Activated T-cell treated with anti-CD3 and anti-CD28 coated beads, Interleukin-2, amount 50 U/mL, for 72 hours (primary cell): ENCODE measurements at places on chromosomes 12 and 14.

DNA sequence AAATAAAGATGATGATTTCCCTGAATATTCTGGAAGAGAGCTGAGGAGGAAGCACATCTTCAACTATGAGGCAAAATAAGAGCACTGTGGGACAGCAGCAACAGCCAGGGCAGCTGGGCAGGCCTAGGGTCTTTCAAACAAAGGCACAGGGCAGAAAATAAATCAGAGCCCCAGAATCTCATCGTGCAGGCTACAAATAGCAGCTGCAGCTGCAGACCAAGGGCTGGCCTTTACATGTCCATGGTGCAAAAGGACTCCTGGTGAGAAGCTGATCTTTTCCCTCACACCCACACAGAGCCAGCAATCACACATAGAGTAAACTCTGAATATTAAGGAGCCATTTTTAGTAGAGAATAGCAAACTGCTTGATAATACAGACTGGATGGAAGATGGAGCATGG, 13.6 kb upstream of the MYBPC1 start:
- DNase-seq = no peak

GRCh38 chr12:20792971-20793370, 17.5 kb upstream of the SLCO1B3 start:
- no peak for DNase-seq

DNA sequence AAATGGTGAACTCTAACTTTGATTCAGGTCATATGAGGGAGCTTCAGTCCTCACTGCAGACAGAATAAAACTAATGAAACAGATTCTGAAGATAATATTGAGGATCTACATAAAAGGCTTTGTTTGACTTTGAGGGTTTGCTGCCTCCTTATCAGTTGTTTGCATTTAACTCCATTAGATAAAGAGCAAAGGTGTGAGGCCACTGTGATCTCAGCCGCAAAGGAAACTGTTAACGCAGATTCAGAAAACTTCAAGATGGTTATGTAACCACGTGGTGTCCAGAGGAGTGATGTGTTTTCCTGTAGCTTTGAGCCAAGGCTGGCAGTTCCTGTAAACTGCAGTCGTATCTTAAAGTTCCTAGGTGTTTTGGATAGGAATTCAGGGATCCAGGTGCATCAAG, 67.8 kb downstream of the METTL25 start:
- DNase-seq = no peak

DNA sequence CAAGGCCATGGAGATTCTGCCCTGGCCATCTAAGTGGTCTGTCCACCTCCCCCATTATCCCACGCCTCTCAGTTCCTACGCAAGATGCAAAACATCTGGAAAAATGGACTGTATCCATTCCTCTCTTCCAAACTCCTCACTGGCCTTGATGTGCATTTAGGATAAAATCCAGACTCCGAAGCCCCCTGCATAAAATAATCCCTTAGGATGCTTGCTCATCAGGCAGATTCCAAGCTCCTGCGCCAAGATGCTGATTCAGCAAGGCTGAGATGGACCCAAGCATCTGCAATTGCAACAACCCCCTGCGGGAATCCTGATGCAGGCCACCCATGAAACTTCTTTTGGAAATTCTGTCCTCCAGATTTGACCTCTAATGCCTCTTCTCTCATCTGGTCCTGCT, 81.6 kb downstream of the SPRING1 start:
- no peak for DNase-seq

- no peak for DNase-seq
These were observed 10.8 kb downstream of the TGFB3 start for GRCh38 chr14:75970989-75971388.

- peak; percentile 59 for DNase-seq
These were observed 95.6 kb downstream of the GAS2L3 start for GRCh38 chr12:100668945-100669536.

DNA sequence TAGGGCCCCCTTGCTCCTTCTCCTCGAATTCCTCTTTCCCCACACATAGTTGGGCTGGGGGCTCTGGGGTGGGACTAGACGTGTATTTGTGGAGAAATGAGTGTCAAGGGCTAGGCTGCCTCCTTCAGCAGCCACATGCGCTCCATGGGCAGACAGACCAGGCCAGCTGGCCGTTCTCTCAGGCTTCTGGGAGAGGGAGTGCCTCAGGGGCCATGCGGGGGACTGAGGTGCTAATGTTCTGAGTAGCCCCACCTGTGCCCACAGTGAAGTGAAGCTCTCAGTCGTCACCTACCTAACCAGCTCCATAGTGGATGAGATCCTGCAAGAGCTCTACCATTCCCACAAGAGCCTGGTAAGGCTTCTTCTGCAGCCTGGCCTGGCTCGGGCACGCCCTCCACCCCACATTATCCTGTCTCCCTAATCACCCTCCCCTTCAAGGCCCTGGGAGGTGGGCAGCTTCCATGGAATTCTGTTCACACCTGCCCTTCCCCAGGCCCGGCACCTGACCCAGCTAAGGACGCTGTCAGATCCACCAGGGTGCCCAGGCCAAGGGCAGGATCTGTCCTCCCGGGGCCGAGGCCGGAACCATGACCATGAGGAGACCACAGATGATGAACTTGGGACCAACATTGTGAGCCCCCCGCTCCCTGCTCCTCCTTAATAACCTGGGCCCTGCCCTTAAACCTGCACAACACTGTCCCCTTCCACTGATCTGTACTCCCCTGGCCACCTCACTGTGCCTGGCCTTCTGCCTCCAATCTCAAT, 9.0 kb upstream of the CPNE6 start:
- DNase-seq = no peak

GRCh38 chr12:109705291-109705690, 8.3 kb upstream of the FAM222A start:
- no peak for DNase-seq

GRCh38 chr14:74720526-74720925, 7.6 kb downstream of the FCF1 start:
- DNase-seq = no peak

DNA sequence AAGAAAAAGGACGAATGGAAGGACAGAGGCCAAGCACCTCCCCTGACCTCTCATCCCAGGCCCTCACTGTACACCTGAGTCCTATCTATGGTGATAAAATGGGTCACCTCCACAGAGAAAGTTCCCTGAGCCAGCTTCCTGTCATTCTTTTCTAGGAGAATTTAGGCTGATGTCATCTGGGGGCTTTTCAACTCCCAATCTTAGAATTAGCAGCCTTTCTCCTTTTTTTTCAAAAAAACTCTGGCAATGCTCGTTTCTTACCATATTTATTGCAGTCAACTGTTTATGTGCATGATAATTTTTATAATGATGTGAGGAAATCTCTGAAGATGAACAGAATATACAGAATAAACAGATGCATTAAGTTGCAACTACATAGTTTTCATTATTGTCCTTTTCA, 177.6 kb downstream of the SNAPC1 start:
- no peak for DNase-seq

DNA sequence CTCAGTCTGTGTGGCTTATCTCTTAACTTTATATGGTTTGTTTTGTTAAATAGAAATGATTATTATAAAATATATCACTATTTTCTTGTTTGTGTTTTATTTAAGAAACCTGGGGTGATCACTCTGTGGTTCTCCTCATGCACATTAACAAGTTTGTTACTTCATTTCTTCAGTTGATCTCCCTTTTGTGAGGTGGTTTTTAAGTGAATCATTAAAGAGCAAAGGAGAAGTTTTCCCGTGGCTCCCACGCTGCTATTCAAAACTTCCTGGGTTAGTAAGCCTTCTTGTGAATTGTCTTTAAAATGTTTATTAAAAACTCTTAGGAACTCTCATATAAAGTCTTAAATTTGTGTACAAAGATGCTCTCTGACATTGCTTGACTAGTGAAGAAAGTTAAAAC, 11.8 kb downstream of the ADIPOR2 start:
- DNase-seq = no peak

DNA sequence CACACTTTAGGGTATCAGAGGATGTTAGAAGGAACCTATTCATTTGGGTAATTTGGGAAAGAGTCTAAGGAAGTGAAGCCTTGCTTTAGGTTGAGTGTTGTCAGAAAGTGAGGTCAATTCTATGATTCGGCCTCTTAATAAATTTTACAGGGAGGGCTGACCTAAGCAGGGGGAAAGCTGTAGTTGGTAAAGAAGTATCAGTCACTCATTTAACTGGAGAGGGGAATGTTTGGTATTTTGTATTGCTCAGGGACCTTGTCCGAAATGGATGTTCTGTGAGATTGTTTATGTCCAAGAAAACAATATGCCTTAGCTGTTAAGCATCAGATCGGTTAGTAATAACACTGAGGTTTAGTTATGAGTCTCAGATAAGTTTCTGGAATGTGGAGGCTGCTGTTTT, 7.3 kb downstream of the CAND1 start:
- DNase-seq = no peak

GRCh38 chr14:75068294-75069120, 934 bp upstream of the ZC2HC1C start:
- no peak for DNase-seq

GRCh38 chr12:109264095-109264942, 44.8 kb downstream of the FOXN4 start:
- DNase-seq = peak; percentile 60

DNA sequence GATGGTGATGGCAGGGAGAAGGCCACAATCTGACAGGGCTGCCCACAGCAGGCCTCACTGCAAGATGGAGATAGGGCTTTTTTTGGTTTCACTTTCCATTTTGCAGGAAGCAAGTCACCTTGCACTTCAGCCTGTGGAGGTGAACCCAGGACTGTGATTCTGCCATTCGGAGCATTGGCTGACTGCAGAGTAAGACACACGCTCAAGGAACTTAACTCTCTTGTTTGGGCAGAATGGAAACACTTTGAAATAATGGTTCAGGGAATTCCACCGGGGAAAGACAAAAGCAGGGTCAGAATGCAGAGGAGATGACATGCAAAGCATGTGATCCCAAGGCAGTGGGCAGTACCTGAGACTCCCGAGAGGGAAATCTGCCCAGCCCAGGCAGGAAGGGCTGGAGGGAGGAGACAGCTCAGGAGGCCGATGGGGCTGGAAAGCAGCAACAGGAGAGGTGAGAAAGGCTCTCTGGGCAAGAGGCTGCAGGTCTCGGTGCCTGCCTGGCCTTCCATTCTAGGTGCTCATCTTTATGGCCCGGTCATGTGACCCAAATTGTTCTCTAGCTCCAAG, 58.7 kb upstream of the PRMT8 start:
- no peak for DNase-seq

DNA sequence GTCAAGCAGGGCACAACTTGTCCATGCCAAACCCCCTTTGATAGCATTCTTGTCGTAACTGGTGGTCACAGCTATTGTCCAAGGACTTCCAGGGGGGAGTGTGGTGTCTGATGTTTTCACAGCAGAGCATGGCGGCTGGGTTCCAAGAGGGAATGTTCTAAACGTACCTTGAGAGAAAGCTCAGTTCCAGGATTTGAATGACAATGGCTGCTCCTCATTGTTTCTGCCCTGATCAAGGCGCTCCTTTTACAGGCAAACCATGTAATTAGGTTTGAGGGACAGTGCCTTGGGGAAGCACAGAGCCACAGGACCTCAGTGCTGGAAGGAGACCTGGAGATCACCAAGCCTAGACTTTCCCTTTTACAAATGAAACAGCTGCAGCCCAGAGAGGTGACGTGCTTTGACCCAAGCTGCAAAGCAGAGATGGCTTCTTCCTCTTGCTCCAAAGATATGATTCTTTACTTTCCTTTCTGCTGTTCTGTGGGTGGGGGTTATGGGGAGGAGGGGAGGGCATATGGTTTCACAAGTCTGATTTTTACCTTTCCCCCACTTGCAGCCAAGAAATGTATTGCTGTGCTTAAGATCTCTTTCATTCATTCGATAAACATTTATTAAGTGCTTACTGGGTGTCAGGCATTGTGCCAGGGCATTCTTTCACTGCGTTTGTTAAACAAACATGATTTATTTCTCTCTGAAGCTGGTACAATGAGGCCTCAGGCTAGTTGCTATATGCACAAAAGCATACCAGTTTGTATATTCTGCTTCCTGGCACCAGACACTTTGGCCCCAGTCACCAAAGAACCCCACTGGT, 172.8 kb downstream of the KTN1 start:
- DNase-seq = no peak

- no peak for DNase-seq
These were observed 280.0 kb upstream of the RTL1 start for GRCh38 chr14:101183376-101184103.

GRCh38 chr12:105348561-105348960, 18.1 kb downstream of the C12orf75 start:
- no peak for DNase-seq

- no peak for DNase-seq
These were observed 47.6 kb upstream of the RFLNA start for GRCh38 chr12:124247331-124247730.

- no peak for DNase-seq
These were observed 22.9 kb downstream of the ASCL1 start for GRCh38 chr12:102980350-102980749.
